ENCODE measurements at places on chromosomes 13 and 19.
A peak's percentile ranks its signal among the peaks of the same experiment; 100 is the strongest.

DNA sequence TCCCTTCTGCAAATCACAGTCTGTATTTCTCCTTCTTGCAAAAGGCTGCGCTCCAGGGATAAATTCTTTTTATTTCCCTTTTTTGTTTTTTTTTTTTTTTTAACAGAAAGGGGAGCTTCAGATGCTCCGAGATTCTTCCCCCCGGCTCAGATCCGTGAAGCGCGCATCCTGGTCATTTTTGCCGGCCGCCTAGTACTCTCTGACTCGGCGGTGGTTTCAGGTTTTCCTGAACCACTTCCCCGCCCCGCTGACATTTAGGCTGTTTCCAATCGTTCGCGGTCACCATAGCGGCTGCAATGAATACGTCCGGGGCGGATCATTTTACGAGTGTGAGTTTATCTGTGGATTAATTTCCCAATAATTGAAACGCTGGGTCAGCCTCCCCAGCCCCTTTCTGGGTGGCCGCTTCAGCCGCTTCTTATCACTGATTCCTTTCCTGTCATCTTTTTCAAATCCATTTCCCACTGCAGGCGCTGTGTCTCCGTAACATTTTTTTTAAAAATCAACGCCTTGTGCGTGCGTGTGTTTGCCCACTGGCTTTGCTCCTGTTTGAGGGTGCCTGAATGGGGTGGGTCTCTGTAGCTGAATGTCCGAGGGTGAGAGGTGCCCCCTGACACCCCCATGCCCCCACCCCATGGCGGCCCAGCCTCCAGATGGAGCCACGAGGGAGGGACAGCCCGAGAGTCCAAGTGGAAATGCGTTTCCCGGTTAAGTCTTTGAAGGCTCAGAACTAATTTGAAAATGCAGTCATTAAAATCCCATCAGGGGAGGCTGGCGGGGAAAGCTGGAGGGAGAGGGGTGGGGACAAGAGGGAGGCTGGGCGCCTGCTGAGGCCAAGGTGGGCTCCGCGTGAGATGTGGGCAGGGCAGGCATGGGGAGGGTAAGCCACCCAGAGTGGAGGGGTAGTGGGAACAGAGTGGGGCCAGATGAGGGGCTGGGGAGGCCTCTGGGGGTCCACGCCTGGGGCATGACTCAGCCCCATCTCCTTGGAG lies 10.6 kb downstream of the ONECUT3 start:
- DNase-seq: no peak

- peak; percentile 32 for DNase-seq
These were observed at the start of gene EDNRB for GRCh38 chr13:77918391-77919245. Gene EDNRB (minus strand): TSS chr13:77918831. CDS start chr13:77918573, 258 bp downstream.

- no peak for DNase-seq
These were observed 150.9 kb downstream of the VWA8 start for GRCh38 chr13:41809962-41810361.

- no peak for DNase-seq
These were observed 618 bp upstream of the ZBTB45 start for GRCh38 chr19:58520257-58520599.

GRCh38 chr13:40101708-40102359 lies 446.4 kb downstream of the COG6 start:
- DNase-seq: no peak

DNA sequence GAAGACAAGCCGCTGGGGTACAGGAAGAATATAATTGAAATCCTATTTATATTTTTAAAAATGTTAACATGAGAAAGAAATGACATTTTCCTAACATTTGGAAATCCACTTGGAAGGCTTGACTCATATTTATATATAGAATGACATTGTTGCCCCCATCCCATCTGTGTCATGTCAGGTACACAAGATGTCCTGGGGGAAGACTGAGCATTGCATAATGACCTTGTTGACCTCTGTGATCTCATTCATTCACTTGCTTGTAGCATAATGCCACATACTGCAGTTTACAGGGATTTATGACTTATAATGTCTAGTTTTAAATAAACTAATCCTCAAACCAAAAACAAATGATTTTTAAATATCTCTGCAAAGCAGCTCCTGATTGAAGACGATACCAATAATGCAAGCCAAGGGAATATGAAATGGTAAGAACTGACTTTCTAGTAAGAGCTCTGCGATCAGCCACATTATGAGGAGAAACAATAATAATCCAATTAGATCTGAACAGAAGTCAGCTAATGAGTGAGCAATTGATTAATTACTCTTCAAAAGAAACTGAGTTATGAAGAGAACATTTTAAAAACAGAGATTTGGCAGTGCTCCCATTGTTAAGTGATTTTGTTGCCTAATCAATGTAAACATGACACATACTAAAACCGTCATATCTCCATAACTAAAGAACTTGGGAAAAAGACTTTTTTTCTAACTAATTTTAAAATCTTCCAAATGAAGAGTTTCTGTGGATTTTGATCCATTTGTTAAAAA lies 21.2 kb upstream of the VWA8 start:
- no peak for DNase-seq

DNA sequence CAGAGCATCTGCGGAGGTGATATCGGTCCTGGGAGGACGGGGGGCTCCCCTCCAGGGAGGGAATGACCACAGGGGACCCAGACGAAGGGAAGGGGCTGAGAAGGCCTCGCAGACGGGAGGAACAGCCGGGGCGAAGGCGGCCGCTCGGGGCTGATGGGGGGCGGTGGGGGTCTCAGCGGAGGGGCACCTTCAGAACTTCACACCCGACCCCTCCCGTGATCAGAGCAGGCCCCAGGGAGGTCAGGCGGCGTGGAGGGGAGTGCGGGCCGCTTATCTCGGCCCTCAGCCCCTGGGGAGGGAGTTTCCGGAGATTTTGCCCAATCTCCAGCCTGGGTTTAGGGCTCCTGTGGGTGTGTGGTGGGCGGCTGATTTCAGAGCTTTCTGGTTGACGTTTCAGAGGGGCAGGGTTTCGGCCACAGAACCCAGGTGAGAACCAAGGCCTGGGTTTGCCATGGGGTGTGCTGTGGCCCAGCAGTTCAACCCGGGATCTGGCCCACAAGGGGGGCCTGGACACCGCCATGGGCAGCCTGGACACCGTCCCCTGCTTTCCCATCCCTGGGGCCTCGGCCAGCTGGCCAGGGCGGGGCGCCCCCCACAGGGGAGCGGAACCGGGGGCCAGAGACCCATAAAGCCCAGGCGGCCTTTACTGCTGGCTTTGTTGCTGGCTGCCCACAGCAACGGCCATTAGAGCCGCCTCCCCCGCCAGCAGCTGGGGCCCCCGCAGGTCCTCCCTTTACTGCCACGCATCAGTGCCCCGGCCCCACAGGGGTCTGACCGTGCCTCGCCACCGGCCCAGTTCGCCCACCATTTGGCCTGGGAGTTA lies 29.0 kb downstream of the ARID3A start:
- no peak for DNase-seq

DNA sequence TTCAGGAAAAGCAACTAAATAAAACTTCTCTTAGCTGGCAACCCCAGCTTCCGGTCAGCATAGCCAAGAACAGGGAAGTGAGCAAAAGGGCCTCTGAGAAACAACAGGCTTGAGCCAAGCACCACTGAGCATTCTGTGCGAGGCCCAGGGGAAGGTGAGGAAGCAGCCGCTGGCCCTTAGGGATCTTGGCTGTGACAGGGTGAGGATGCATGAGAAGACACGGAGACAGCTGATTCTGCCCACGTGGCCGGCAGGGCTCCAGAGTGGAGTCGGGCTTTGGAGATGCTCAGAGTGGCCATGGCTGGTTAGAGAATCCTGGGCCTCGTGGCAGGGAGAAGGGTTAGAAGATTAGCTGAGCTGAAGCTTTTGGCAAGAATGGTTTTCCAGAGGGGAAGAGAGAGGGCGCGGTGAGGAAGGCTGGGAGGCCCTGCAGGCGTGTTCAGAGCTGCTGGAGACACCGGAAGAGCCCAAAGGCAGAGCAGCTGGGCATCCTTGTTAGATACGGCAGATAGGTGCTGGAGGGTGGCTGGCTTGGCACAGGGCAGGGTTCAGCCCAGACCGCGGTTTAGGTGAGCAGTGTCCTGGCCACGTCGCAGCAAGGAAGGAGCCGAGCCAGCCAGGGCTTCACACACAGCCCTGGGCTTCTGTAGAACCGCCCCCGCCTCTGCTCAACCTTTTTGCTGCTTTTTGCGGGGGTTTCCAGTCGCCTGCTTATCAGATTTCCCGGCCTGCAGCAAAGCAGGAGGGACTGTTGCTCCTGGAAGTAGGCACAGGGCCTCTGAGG lies 17.3 kb downstream of the UPF1 start:
- DNase-seq: no peak

DNA sequence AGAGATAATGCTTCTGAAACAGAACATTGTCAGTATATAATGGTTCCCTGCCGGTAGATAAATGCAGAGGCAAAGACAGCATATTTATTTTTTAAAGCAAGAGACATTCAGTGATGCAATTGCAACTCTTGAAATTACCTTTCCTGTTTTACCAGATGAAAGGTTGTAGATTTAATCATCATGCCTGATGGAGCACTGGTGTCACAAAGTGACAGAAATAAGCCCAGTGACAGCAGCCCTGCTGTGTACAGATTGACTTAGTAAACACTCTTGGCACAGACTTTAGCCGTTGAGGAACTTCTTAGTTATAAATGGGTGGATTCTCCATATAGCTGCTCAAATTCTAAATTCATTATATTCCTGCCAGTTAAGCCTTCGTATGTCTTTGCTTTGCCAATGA lies 172.5 kb downstream of the ITGBL1 start:
- no peak for DNase-seq

DNA sequence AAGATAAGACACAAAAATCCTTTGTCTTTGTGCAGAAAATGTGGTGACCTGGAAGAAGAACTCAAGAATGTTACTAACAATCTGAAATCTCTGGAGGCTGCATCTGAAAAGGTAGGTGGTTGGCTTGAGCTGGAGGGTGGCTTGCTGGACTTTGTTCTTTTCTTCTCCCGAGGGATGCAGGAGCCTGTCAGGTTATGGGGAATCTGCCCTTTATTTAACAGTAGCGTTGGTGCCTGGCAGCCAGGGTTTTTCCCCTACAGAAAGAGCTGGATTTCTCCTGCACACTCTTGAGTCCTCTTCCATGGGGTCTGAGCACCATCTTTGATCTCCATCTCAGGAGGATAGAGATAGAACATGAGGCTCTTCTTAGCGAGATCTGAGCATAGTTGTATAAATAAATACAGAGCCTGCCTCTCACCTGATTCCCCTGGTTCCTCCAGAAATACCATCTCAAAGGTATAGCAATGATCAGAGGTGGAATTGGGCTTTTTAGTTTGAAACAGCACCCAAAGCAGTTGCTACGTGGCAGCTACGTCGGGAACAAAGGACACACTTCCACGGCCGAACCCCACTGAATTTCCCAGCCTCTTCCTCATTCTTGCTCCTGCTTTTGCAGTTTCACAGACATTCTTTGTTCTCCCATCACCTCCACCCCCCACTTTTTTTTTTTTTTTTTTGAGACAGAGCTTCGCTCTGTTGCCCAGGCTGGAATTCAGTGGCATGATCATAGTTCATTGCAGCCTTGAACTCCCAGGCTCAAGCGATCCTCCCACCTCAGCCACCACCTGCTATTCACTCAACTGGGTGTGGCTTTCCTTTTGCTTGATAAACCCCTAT lies 12.9 kb downstream of the TPM4 start:
- DNase-seq: no peak

- DNase-seq: no peak
These were observed 34.4 kb upstream of the UBL3 start for GRCh38 chr13:29884671-29885430.

GRCh38 chr19:5683177-5683886 lies 2.5 kb downstream of the HSD11B1L start:
- no peak for DNase-seq

GRCh38 chr13:97352815-97353214 lies 81.2 kb upstream of the RAP2A start:
- DNase-seq: no peak

DNA sequence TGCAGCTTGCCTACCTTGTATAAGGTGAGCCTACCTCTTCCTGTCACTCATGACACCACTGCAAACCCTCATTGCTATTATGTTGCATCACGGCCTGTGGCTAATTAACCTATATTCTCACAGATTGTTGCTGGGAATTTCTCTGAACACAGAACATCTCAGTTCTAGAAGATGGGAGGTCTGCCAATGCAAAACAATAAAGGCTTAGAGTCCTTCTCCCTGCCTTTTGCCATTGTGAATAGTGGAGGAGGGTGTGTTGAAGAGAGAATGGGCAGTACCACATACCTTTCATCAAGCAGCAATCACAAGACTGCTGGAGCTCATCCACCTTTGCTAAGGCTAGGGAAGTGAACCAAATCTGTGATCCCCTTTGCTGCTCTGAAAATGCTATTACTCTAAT lies 34.4 kb downstream of the WDFY2 start:
- DNase-seq: no peak

DNA sequence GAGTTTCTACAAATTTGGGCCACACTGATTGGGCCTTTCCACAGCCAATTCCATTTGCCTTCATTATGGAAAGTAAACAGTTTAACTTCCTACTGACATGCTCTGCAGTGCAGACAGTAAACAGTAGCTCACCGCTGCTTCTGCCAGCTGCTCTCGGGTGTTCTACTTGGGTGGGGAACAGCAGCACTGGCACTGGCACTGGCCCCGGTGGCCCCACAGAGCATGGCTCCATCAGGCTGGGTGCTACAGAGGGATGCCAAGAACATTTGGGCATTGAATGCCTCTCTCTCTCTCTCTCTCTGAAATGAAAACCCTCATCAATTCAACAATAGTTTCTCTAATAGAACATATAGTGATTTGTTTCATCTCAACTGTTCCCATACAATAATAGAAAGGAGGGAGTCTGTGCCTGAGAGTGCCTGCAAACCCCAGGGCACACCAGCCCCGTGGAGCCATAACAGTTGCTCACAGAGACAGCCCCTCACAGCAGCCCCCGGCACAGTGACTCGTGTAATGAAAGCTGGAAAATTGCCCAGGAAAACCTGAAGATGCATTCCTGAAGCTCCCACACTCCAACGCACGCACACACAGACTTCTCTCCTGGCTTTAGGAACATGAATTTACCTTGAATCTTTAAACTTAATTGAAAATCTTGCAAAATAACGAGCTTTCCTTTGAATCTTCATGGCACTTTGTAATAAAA lies 38.2 kb upstream of the GJB6 start:
- no peak for DNase-seq

GRCh38 chr19:41476583-41476982 lies 33.6 kb downstream of the ERICH4 start:
- DNase-seq: no peak

GRCh38 chr19:4393947-4394590 lies 6.3 kb downstream of the SH3GL1 start:
- no peak for DNase-seq

GRCh38 chr19:4342314-4342614 lies 1.1 kb upstream of the MPND start:
- no peak for DNase-seq

GRCh38 chr13:27679896-27680295 lies 58.2 kb downstream of the POLR1D start:
- DNase-seq: no peak

- no peak for DNase-seq
These were observed 6.7 kb downstream of the KCNJ14 start for GRCh38 chr19:48461982-48462655.

DNA sequence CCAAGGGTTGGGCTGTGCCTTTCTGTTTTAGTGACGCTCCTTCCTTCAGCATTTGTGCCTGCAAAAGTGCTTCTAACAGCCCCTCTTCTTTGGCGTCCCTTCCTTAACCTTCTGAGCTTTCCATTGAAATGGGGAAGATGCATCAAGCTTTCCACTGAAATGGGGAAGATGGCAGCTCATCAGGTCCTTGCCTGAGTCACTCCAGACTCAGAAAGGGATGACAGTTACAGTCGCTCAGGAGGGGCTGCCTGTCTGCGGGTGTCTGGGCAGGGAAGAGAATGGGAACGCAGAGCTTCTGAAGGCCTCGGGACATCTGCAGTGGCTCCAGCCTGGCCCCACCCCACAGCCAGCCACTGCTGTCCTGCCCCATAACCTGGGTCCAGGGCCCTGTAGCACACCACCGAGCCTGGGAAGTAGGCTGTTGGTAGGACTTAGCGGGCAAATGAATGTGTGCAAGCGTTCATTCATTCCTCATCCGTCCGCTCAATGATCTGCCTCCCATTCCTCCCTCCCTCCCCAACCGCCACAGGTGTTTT lies 9.8 kb downstream of the AP1M1 start:
- DNase-seq: no peak
